ENCODE measurements at places on chromosomes 12 and 14.
A peak's percentile ranks its signal among the peaks of the same experiment; 100 is the strongest.

- no peak for DNase-seq
Measured at GRCh38 chr12:85413266-85413665, 133.2 kb downstream of the ALX1 start.

- no peak for DNase-seq
Measured at GRCh38 chr14:99819514-99819913, 26.3 kb downstream of the EML1 start.

DNA sequence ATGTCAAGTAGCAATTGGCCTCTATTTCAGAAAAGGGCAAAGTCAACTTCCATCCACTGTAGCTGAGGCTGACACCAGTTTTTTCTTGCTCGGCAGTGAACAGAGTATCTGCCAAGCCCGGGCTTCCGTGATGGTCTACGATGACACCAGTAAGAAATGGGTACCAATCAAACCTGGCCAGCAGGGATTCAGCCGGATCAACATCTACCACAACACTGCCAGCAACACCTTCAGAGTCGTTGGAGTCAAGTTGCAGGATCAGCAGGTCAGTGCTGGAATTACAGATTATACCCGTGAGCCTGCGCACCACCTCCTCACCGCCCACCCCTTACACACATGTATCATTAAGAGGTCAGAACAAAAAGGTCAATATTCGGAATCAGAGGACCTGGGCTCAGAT, 19.4 kb downstream of the EVL start:
- no peak for DNase-seq

DNA sequence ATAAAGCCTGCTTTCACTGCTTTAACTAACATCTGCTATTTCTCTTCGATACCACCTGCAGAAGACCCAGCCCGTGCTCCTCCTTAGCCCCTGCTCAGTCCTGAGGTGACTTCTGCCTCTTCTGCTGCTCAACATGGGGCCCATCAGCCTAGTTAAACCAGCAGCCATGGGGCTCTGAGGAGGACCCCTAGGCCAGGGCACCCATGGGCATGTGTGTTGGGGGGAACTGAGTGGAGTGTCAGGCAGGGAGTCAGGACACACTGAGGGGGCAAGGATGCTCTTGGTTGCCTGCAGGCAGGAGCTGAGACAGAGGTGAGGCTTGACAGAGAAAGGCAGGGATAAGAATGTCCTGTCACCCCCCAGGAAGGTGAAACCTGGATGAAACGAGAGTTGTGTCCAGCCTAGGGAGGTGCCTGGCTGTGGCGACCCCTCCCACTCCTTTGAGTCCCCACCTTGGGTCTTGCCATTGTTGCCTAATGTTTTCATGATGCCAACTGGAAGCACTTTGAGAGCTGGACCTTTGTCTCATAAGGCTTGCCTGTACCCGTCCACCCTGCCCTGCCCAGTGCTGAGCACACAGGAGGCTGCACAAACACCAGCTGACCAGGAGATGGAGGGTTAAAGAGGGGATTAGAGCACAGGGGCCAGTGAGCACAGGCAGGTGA, 12.5 kb upstream of the RABGGTA start:
- no peak for DNase-seq

- no peak for DNase-seq
Measured at GRCh38 chr14:42113358-42114069, 506.8 kb downstream of the LRFN5 start.

GRCh38 chr14:52791223-52792096, at the start of gene GNPNAT1:
Gene GNPNAT1 (minus strand): TSS chr14:52791607. CDS start chr14:52784650, 6,957 bp downstream.
- peak; percentile 61 for DNase-seq

GRCh38 chr14:89429199-89430181, 12.5 kb upstream of the FOXN3 start:
- no peak for DNase-seq

- DNase-seq = no peak
Measured at GRCh38 chr14:68598089-68598488, 194.8 kb downstream of the ZFP36L1 start.

- DNase-seq = peak; percentile 56
Measured at GRCh38 chr12:117367006-117367638, 5.7 kb upstream of the NOS1 start.

GRCh38 chr14:60721326-60722106, 2.6 kb downstream of the SIX4 start:
- DNase-seq = no peak

DNA sequence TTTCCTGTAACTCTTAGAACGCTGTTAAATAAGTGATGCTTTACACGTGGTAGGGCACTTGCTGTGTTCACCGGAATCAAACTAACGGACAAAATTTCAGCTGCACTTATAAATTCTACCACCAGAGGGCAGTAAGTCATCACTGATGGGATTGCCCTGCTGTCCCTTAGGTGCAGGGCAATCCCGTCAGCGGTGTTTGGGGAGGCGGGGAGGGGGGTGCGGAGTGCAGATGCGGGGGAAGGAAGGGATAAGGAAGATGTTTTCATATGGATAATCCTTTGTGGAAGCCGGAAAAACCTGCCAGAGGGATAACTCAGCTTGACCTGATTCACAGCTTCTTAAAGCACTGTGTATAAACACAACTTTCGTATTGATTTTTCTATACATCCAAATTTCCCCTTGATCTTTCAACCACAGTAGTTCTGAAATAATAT, 21.7 kb upstream of the SLC10A1 start:
- peak; percentile 74 for DNase-seq

GRCh38 chr12:117377758-117378157, 16.3 kb upstream of the NOS1 start:
- no peak for DNase-seq

DNA sequence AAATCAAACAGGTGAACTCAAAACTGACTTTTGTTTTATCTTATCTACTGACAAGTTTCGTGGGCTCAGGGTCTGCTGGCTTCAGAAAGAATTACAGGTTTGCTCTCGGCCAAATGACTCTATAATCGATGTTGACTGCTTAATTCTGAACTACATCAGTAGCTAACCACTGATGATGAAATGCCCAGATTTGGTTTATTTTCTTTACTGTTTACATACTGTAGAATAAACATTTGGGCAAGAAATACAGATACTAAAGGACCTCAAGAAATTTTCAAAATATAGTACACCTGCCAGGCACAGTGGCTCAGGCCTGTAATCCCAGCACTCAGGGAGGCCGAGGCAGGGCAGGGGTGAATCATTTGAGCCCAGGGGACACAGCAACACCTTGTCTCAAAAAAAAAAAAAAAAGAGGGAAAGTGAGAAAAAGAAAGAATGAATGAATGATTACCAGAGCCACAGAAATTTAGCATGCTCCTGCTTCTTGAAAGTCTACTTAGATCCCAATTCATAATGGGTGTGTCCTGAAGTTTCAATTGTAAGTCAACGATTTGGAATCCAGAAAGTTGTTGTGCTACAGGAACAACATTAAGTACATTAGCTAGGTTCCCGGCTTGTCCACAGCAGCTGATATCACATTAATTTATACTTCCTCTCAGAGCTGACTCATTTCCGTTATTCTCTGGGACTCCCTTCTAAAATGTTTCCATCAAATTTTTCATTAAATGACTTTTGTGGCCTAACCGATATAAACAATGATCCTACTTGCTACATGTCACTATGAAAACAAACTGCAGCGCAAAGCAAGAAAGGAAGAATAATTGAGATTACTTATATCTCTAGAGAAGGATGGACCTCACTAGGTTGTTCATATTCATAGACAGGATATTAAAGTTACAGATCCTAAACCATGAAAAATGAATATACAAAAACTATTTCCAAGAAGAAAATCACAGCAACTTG, 134.3 kb downstream of the MED13L start:
- DNase-seq = peak; percentile 72

DNA sequence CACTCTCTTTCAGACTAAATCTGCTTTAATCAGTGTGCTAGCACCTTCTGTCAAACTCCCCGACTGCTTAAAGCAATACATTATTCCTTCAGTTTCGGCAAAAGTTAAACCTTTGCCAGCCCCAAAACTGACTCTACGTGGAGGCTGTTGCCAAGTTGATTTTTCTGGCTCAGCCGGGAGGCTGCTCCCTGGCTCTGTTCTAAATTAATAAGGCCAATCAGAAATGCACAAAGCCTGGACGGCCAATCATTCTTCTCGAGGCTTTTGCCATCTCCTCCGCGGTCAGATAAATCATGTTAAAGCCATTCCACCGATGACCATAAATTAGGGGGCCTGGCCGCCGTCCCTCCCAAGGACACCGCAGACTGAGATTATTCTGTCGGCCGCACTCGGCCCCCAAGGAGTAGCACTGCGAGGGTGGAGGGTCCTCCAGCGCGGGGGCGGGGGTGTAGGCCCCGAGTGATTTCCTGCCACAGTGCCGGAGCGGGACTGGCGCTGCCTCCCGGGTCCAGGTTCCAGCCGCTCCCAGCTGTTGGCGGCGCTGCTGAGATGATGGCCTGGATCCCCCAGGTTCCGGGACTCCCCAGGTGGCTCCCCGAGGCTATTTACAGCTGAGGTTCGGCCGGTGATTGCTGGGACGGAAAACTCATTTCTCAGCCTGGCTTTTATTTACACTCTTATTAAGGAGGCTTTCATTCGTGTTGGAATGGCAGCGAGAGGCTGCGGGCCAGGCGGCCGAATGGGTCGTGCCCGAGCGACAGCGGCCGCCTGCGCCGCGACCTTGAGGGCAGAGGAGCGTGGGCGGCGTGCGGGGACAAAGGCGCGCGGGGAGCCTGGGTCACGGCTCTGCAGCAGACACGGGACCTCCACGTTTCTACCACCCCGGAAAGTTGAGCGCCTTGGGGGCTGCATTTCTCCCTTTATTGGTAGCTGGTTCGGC, 165.1 kb downstream of the MON2 start:
- peak; percentile 35 for DNase-seq

- DNase-seq = no peak
Measured at GRCh38 chr12:5520037-5520436, 88.1 kb downstream of the NTF3 start.

GRCh38 chr12:118436986-118437385, 60.6 kb downstream of the SUDS3 start:
- no peak for DNase-seq

DNA sequence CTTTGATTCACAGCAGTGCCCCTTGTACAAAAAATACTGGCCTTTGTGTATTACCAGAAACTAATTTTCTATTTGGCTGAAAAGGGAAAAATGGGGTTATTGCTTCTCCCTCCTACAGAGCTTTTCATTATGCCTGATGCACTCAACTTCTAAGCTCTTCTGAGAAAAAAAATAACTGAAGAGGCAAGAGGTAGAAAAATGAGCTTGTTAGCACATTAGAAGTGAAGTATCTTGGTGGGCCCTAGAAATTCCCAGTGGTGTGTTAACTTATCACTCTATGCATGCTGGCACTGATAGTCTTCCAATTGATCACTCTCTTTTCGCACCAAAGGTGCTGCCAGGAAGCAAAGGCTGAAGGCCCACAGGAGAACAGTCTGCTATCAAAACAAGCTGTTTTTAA, 17.1 kb downstream of the INSM2 start:
- DNase-seq = no peak

GRCh38 chr12:27515671-27516070, 8.3 kb upstream of the PPFIBP1 start:
- DNase-seq = no peak

DNA sequence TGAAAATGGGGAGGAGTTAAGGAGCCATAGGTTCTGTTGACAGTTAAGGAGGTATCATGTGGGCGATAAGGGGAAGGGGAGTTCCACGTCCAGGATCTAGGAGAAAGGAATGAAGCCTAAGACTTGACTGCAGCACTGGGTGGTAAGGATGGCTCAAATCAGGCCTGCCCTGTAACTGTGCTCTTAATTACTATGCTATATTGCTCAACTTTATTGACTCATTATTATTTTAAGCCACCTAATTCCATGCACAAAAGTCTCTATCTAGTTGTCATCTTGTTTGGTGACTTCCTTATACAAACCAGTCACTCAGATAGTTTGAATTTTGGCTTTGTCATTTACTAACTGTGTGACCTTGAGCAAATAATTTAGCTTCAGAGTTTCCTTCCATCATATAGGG, 242.1 kb upstream of the ARHGAP5 start:
- DNase-seq = no peak

GRCh38 chr12:98228683-98229539, 286.5 kb upstream of the TMPO start:
- DNase-seq = no peak

- DNase-seq = no peak
Measured at GRCh38 chr14:52106840-52107239, 38.0 kb upstream of the NID2 start.

DNA sequence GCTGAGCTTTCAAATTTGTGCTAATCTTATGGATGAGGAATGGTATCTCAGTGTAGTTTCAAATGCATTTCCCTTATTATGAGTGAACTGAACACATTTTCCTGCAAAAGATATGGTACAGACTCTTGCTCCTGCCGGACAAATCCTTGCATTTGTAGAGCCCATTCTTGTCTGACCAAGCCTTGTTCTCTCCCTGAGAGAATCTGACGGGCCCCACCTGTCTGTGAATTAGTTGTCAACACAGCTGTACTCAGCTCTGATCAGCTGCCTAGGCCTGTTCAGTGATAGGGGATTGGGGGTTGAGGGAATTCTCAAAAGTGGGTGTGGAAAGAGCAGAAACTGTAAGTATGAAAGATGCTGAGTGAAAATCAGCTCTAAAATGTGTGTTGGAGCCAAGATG, 42.8 kb upstream of the SCN8A start:
- DNase-seq = no peak

DNA sequence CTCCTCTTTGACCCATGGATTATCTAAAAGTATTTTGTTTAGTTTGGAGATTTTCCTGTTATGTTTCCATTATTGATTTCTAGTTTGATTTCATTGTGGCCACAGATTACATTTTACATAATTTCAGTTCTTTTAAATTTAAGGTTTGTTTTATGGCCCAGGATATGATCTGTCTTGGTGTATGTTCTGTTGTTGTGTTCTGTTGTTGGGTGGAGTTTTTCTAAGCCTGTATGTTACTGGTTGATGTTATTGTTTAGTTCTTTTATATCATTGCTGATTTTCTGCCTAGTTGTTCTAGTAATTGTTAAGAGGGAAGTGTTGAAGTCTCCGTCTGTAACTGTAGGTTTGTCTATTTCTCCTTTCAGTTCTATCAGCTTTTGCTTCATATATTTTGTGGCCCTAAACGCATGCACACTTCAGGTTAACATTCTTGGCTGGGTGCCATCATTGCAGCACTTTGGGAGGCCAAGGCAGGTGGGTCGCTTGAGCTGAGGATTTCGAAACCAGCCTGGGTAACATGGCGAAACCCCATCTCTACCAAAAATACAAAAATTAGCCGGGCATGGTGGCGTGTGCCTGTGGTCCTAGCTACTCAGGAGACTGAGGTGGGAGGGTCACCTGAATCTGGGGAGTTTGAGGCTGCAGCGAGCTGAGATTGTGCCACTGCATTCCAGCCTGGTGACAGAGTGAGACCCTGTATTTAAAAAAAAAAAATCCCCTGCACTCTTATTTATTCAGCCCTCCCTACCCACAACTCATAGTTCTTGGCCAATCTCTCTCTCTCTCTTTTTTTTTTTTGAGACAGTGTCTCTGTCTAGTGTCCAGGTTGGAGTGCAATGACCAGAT, 28.1 kb upstream of the CFL2 start:
- DNase-seq = no peak

GRCh38 chr14:50756300-50756699, 74.7 kb downstream of the NIN start:
- no peak for DNase-seq

GRCh38 chr12:25958428-25959070, at the start of gene RASSF8:
Gene RASSF8 (plus strand): TSS chr12:25958682. CDS start chr12:26055344, 96,662 bp downstream.
- DNase-seq = no peak

Measured in HFF-Myc (cell line).